ENCODE measurements at places on chromosomes 6 and 20. TPM values are rescaled to one million over a fixed set of nuclear protein-coding genes. Genes with fewer than 3 reads are reported as not detected.

Gene SNHG17
- total RNA-seq = 19.4 TPM

Gene CDC40
- total RNA-seq = 29.1 TPM

- no peak overlapping the region for H3K4me3 ChIP-seq
- DNase-seq = no peak
- no peaks in the 10 kb centered on the region for H3K27me3 ChIP-seq
Observed at GRCh38 chr20:56345911-56346310, 12.9 kb upstream of the FAM210B start.

DNA sequence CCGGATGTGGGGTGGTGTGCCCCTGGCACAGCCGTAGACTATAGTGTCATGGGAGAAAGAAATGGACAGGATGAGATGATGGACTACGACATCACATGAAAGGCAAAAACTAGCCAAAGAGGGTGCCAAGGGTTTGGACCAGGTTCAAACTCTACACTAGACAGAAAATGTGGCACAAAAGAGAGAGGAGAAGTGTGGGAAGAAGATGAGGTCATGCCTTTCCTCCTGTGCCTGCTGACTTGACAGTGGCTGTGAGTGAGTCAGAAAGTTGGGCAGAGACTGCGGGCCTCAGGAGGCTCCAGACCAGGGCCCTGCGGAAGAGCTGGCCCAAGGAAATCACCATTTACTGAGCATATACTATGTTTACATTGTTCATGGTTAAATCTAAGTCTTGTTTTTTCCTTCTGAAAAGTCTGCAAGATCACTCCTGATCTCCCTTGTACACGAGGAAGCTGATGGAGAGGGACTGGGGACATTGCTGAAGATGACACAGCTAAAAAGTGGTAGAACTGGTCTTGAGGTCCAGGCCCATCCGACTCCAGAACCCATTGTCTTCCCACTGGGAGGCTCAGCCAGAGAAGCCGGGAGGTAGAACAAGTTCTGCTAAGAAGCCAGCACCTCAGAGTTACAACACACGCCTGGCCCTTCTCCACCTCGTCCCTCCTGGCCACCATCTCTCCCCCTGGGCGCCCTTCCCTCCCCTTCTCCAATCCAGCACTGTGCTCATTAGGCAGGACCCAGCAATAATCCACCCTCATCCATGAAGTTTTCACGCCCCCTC is 35.6 kb downstream of the CNKSR3 start:
- H3K27ac ChIP-seq = no peak overlapping the region
- H3K4me3 ChIP-seq = no peak overlapping the region
- H3K4me1 ChIP-seq = peaks cover 52% of the 10 kb centered on the region

Data from esophagus muscularis mucosa (tissue), 4 donors.